ENCODE measurements at places on chromosomes 13 and 19. TPM values are rescaled to one million over a fixed set of nuclear protein-coding genes. Genes with fewer than 3 reads are reported as not detected.

DNA sequence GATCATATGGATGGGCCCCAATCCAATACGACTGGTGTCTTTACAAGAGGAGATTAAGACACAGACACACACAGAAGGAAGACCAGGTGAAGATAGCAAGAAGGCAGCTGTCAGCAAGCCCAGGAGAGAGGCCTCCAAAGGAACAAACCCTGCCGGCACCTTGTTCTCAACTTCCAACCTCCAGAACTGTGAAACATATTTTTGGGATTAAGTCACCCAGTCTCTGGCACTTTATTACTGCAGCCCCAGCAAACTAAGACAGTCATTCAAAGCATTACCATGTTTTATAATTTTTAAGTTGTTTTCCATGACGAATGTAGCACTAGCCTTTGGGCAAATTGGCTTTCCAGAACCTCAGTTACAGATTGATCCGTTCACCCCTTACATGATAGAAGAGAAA lies 11.3 kb downstream of the STARD13 start:
- H3K27ac ChIP-seq: no peak overlapping the region
- no peaks in the 10 kb centered on the region for H3K27me3 ChIP-seq
- no peaks in the 10 kb centered on the region for H3K36me3 ChIP-seq
- H3K4me1 ChIP-seq: peaks cover 35% of the 10 kb centered on the region
- H3K4me3 ChIP-seq: no peak overlapping the region
- DNase-seq: no peak

GRCh38 chr19:43476606-43477005 lies 11.2 kb upstream of the LYPD3 start:
- 0 out of 2 replicates have a peak, but pooled peaks cover 2% of the 10 kb centered on the region for H3K4me1 ChIP-seq
- H3K27me3 ChIP-seq: no peaks in the 10 kb centered on the region
- no peaks in the 10 kb centered on the region for H3K36me3 ChIP-seq
- no peak overlapping the region for H3K4me3 ChIP-seq
- H3K27ac ChIP-seq: no peak overlapping the region

GRCh38 chr13:108437496-108437895 lies 168.0 kb downstream of the TNFSF13B start:
- H3K36me3 ChIP-seq: no peaks in the 10 kb centered on the region
- no peaks in the 10 kb centered on the region for H3K4me1 ChIP-seq
- H3K4me3 ChIP-seq: no peak overlapping the region
- DNase-seq: no peak
- no peaks in the 10 kb centered on the region for H3K27me3 ChIP-seq
- H3K27ac ChIP-seq: no peak overlapping the region

DNA sequence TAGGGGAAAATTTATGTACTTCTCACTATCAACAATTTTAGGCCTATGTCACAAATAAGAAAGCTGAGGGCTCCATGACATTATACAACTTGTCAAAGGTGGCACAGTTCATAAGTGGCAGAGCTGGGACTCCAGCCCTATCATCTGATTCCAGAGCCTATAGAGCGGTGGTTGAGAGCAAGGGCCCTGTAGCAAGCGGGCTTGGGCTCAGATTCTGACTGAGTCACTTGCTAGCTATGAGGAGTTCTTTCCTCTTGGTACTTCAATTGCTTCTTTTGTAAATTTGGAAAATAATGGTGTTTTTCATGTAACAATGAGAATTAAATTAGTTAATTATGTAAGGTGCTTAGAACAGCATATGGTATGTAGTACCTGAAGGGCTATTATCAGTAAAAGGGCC lies 28.7 kb upstream of the FAM216B start:
- no peaks in the 10 kb centered on the region for H3K27me3 ChIP-seq
- H3K36me3 ChIP-seq: no peaks in the 10 kb centered on the region

DNA sequence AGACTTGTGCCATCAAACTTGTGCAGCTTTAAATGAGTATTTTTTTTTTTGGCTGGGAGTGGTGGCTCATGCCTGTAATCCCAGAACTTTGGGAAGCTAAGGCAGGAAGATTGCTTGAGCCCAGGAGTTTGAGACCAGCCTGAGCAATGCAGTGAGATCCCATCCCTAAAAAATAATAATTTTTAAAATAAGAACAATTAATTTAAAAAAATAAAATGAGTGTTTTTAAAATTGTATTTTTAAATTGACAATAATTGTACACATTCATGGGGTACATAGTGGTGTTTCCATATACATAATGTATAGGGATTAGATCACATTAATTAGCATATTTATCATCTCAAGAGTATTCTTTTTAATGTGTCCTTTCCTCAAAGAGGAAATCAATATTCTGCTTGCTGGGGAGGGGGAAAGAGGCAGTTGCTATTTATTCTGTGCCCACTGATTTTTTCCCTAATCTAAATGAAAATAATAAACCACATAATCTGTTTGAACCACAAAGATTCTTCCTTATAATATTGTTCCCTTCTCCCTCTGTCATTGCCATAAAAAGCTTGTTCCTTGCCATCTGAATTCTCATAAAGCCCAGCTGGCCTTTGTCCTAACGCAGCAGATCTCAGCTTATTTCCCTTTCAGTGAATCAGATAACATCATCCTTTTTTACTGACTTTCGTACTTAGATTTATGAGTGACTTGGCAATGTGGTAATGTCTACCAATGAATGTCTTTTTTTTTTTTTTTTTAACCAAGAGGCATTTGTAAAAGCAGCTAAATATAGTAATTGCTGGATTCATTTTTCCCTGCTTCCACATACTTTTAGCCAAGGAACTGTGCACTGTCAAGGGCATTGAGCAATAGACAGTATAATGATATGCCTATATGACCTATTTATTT lies 81.8 kb upstream of the RUBCNL start:
- H3K36me3 ChIP-seq: no peaks in the 10 kb centered on the region
- H3K4me1 ChIP-seq: no peaks in the 10 kb centered on the region
- no peak overlapping the region for H3K27ac ChIP-seq
- no peak for DNase-seq

DNA sequence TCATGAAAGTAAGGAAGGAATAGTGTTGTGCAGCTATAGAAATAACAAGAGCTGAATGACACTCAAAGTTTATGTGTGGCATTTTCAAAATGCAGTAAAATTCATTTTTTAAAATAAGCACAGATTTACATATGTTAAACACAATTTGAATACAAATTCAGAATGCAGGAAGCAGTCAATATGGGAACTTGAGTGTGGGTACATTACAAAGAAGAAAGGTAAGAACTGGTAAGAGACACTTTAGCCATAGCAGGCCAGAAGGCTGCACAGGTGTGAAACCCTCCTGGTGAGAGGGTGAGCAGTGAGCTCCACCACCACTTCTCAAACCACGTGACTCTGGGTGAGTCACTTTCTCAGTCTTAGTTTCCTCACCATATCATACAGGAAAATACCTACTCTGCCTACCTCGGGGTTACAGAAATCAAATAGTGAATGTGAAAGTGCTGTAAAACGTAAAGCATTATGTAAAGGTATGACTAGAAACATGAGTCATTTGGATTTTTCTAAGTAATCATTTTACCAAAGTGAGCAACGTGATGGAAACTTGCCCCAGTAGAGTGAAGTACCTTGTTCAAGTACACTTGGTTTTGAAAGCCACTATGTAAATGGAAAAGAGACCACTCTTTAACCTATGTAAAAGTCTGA lies 40.5 kb downstream of the USP12 start:
- H3K4me1 ChIP-seq: peaks cover 93% of the 10 kb centered on the region
- no peak overlapping the region for H3K4me3 ChIP-seq
- H3K27ac ChIP-seq: peak overlapping the region; percentile 86
- no peaks in the 10 kb centered on the region for H3K27me3 ChIP-seq
- H3K36me3 ChIP-seq: no peaks in the 10 kb centered on the region
- DNase-seq: peak; percentile 64

GRCh38 chr13:50074843-50075242 lies 59.6 kb downstream of the KCNRG start:
- H3K4me3 ChIP-seq: no peak overlapping the region
- H3K27ac ChIP-seq: peak overlapping the region; percentile 70
- H3K27me3 ChIP-seq: no peaks in the 10 kb centered on the region
- DNase-seq: no peak

DNA sequence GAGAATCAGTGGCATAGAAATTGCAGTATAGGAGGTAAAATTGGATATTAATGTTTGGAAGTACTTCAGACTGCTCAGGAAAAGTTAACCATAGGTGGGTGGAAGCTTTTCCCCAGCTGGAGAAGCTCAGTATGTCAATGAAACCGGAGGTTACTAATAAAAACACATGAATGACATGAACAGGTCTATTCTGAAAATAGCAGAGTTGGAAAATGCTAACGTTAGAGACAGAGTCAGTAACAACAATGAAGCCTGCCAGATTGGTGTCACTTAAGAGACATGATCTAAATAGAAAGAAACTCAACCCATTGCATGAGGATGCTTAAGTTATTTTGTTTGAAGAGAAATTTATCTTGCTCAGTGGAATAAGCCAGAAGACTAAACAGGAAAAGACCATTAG lies 364.5 kb downstream of the DNAJC15 start:
- H3K27ac ChIP-seq: no peak overlapping the region
- H3K36me3 ChIP-seq: no peaks in the 10 kb centered on the region
- no peaks in the 10 kb centered on the region for H3K4me1 ChIP-seq
- no peak for DNase-seq
- H3K27me3 ChIP-seq: no peaks in the 10 kb centered on the region

DNA sequence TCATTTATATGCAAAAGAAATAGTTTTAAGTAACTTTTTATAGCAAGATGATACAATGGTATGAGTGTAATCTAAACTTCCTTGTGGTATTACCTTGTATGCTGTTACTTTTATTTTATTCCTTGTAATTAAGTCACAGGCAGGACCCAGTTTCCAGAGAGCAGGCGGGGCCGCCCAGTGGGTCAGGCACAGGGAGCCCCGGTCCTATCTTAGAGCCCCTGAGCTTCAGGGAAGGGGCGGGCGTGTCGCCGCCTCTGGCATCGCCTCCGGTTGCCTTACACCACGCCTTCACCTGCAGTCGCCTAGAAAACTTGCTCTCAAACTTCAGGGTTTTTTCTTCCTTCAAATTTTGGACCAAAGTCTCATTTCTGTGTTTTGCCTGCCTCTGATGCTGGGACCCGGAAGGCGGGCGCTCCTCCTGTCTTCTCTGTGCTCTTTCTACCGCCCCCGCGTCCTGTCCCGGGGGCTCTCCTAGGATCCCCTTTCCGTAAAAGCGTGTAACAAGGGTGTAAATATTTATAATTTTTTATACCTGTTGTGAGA lies 10.2 kb downstream of the PLPPR3 start:
- H3K36me3 ChIP-seq: peaks cover 12% of the 10 kb centered on the region
- no peak overlapping the region for H3K27ac ChIP-seq
- no peak for DNase-seq
- H3K4me3 ChIP-seq: no peak overlapping the region
- H3K4me1 ChIP-seq: no peaks in the 10 kb centered on the region

GRCh38 chr13:47120282-47120681 lies 223.4 kb upstream of the HTR2A start:
- no peaks in the 10 kb centered on the region for H3K36me3 ChIP-seq
- no peaks in the 10 kb centered on the region for H3K27me3 ChIP-seq
- no peak overlapping the region for H3K4me3 ChIP-seq
- DNase-seq: no peak
- H3K27ac ChIP-seq: no peak overlapping the region

GRCh38 chr13:97567510-97568243 lies 133.7 kb downstream of the RAP2A start:
- H3K4me1 ChIP-seq: no peaks in the 10 kb centered on the region
- H3K27me3 ChIP-seq: no peaks in the 10 kb centered on the region
- no peak overlapping the region for H3K27ac ChIP-seq
- H3K36me3 ChIP-seq: no peaks in the 10 kb centered on the region

DNA sequence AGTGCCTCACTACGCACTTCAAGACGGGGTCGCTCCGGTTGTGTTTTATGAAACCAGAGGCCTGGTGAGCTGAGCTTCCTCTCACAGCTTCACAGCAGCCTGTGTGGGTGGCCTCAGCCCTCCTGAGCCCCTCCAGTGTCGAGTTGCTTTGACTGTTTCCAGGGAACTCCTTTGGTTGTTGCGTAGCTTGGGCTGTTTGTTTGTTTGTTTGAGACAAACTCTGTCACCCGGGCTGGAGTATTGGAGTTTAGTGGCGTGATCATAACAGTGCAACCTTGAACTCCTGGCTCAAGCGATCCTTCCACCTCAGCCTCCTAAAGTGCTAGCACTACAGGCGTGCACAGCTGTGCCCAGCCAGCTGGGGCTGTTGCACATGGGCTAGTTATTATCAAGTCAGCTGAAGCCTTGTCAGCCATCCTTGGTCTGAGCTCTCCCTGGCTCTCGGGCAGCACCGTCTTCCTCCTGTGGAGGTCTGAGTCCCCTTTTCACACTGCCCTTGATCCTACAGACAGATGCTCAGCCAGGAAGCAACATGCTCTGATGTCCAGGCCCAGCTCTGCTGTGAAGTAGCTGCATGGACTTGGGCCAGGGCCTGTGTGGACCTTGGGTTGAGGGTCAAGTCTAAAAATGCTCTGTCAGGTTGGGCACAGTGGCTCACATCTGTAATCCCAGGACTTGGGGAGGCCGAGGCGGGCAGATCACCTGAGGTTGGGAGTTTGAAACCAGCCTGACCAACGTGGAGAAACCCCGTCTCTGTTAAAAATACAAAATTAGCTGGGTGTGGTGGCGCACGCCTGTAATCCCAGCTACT lies 10.2 kb downstream of the DOT1L start:
- no peaks in the 10 kb centered on the region for H3K36me3 ChIP-seq
- peaks cover 28% of the 10 kb centered on the region for H3K4me1 ChIP-seq
- no peak overlapping the region for H3K4me3 ChIP-seq
- H3K27ac ChIP-seq: no peak overlapping the region

DNA sequence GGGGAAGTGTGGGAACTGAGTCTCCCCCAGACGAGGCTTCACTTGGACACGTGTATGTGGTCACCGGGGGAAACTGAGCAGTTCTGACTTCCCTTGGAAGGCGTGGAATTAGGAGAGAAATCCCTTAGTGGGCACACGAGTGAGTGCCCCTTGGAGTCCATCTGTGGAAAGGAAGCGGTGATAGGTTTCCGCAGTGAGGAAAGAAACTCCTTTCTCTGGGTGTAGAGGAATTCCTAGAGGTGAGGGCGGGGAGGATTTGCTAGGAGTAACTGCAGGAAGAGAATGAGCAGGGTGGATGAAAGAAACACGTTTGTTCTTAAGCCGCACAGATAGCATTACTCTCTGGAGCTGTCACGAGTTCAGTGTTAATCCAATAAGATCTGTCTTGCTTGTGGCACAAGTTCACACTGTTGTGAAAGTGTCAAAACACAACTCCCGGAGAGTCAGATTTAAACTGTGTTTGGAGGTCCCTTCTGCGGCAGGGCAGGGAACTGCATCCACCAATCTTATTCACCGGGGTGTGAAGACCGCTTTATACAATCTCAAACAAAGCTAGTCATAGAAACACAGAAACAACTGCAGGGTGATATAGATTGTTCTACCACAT lies 1.2 kb downstream of the KL start:
- no peaks in the 10 kb centered on the region for H3K36me3 ChIP-seq
- H3K27me3 ChIP-seq: peaks cover 4% of the 10 kb centered on the region
- peak overlapping the region; percentile 51 for H3K27ac ChIP-seq
- H3K4me3 ChIP-seq: peak overlapping the region; percentile 24

ZNF415 gene
- total RNA-seq: not detected

ZNF229 gene
- 11.9 TPM for total RNA-seq

RNF126 gene
- 61.2 TPM for total RNA-seq

All from Panc1 (cell line).